Spleen (tissue), 13 donors: ENCODE measurements at places on chromosomes 5 and 9.

DNA sequence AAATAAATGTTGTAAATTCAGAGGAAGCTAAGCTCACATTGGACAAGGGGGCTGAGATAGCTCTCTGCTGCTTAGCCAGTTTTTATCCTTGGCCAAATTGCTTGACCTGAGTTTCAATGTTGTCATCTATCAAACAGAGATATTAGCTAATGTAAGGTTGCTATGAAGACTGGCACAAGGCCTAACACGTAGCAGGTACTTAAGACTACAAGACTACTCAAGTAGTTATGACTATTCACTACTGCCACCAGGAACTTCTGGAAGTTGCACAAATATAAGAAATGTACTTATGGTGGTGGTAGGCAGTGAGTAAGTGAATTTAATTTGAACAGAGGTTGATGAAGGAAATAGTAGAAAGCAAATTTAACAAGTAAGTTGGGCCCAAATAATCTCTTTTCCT is 17.4 kb upstream of the FYB1 start:
- DNase-seq, result no peak

DNA sequence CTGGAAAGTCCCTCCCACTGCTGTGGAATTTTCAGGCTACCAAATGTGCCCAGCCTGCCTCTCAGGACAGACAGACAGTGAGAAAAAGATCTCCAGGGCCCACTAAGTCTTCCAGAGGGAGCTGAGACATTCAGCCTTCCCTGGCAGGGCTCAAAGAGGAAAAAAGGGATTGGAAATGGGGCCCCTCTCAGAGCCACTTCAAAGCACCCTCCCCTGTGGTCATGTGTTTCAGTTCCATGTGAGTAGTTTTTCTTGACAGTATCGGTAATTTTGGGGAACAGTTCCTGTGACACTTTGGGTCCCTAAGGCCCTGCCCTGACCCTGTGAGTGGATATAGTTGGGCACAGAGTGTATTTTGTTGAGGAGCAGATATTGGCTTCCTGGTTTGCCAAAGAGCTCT is 25.0 kb downstream of the LARP1 start:
- no peak for DNase-seq

- DNase-seq, result no peak
These were observed 158.1 kb downstream of the CETN3 start for GRCh38 chr5:90251447-90251846.

DNA sequence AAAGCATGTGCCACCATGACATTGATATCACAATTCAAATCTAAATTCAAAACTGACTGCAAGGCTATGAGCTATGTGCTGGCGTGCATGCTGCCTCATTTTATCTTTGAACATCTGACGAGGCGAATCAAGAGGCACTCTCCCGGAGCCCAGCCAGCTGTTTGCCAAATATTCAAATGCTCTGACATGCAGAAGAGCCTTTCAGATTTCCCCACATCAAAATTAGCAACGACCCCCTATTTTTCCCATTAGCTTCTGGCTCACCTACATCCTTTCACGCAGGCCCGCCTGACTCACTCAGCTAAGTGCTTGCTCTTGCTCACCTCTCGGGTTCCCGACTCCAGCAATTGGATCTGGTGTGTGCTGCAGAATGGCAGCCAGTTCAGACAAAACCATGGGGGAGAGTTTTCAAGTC is 159.0 kb downstream of the NR2F1-AS1 start:
- no peak for DNase-seq

DNA sequence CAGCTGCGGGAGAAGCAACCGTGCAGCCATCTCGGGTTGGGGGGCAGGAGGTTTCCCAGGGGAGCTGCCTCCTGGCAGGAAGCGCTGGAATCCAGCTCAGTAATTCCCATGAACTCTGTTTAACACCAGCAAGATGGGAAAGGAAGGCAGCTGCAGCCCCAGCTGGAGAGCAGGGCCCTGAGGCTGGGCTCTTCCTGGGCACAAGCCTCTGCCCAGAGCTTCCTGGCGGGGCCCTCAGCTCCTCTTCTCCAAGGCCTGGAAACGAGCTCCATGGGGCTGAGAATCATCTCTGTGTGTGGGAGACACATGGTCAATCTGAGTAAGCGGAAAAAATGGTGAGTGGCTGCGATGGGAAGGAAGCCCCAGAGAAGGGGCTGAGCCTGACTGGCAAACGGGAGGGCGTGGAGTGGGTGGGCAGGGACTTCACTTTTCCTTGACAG is 6.3 kb downstream of the MRPL36 start:
- peak; percentile 72 for DNase-seq

GRCh38 chr5:151083081-151083676 is 2.3 kb upstream of the TNIP1 start:
- DNase-seq, result peak; percentile 74

DNA sequence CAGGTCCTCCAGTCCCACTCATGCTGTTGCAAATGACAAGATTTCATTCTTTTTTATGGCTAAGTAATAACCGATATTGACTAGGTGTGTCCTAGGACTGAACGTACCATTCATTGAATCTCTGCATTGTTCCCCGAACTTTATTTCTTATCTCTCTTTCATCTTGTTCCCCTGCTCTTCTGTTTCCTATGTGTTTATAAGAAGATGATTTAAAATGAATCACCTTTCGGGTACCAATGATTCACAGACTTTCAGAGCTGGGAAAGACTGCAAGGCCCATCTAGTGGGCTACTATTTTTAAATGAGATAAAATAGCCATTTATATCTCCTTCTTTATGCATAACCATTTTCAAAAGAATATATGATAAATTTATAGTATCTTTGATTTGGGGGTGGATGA is 133.0 kb downstream of the CDH18 start:
- no peak for DNase-seq

- no peak for DNase-seq
These were observed 8.3 kb downstream of the KIF4B start for GRCh38 chr5:155021842-155022241.

GRCh38 chr5:149940941-149941644 is 3.5 kb downstream of the PDE6A start:
- no peak for DNase-seq

- no peak for DNase-seq
These were observed 78.1 kb upstream of the UBTD2 start for GRCh38 chr5:172361566-172362238.

- DNase-seq, result peak; percentile 78
These were observed 369 bp downstream of the OCLN start for GRCh38 chr5:69492923-69493395.

- no peak for DNase-seq
These were observed 148.1 kb downstream of the EBF1 start for GRCh38 chr5:158951436-158952247.

- DNase-seq, result no peak
These were observed 631.9 kb downstream of the PRELID2 start for GRCh38 chr5:145203193-145203592.

DNA sequence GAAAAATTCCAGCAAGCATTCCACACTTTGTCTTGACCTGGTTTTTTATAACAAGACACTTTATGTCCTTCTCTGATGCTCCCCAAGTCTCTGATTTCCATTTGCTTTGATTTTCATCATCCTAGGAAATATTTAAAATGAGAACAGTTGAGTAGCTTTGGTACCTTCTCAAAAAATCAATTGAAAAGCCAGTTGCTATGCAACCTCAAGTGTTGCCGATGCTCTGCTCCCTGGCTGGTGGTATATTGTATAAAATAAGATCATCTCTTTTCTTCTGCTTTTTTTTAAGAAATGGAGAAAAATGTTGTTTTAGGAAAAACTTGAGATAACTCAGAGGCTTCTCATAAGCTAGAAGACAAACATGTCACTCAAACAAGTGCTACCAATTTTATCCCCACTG is 109.7 kb downstream of the ZNF354C start:
- peak; percentile 1 for DNase-seq

GRCh38 chr5:31119938-31120641 is 73.4 kb upstream of the CDH6 start:
- DNase-seq, result no peak

DNA sequence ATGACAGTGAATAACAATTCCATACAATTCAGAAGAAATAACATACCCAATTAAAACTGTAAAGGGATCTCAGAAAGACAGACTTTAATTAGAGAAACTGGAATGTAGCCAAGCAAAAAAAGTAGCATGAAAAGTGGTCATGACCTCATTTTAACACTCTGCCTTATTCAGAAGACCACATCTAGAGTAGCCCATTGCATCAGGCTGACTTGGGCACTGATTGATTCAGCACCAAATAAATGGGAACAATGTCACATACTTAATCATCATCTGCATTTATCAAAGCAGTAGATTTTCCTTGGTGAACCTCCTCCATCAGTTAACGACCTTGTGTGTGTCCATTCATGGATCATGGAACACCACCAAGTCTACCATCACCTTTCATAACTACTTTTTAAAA is 992.1 kb downstream of the NR2F1-AS1 start:
- no peak for DNase-seq
